ENCODE measurements at places on chromosomes 1 and 21. TPM values are rescaled to one million over a fixed set of nuclear protein-coding genes. Genes with fewer than 3 reads are reported as not detected.

Gene PLXNA2
- 3.3 TPM for total RNA-seq

Gene FALEC
- not detected for total RNA-seq

Gene MPL
- total RNA-seq = 0.06 TPM

GRCh38 chr1:232784794-232785193, 20.4 kb upstream of the MAP10 start:
- no peak for DNase-seq

- peak; percentile 69 for DNase-seq
These were observed 22.1 kb downstream of the EIF2D start for GRCh38 chr1:206590025-206590758.

DNA sequence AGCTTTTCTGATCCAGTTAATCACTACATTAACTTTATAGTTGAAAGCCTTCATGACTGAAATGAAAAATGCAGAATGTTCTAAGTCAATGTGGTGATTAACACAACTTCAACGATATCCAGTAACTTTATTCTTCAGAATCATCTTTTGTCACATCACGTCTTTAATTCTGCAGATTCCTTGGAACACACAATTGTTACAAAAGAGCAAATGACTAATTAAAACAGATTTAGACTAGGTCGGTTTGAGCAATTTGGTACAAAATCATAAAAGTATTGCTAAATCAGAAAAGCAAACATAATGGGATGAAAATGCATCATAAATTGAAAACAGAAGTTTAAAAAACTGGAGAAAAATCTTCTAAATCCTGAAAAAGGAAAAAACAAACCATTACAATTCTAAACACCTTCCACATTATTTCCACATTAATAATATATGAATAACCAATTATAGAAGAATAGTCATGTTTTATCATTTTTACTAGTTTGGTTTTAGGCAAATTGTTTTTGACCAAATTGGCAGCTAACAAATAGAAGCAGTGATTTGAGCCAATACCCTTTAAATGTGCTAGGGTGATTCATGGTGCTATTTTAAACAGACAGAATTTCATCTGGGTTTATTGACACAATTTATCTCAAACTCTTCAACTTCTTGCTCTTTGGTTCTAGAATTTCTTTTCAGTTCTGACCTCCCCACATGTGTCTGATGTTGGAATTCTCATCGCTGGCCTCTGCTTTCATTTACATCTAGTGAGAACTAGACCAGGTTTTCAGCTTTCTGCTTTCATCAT, 468.1 kb upstream of the PTBP2 start:
- no peak for DNase-seq

- no peak for DNase-seq
These were observed 3.2 kb upstream of the CRYBG2 start for GRCh38 chr1:26357121-26357602.

GRCh38 chr1:192861860-192862259, 53.0 kb downstream of the RGS2 start:
- no peak for DNase-seq

GRCh38 chr1:201350361-201350725, 27.1 kb downstream of the TNNT2 start:
- DNase-seq = no peak

- DNase-seq = no peak
These were observed 15.0 kb upstream of the SLC6A17 start for GRCh38 chr1:110135246-110135645.

GRCh38 chr1:81670286-81670685, 130.4 kb upstream of the ADGRL2 start:
- DNase-seq = peak; percentile 89
